ENCODE measurements at places on chromosomes 5 and 9.

GRCh38 chr9:28059192-28059591 lies 485.9 kb upstream of the C9orf72 start:
- DNase-seq, result no peak

GRCh38 chr5:149605998-149606724 lies 24.9 kb downstream of the ARHGEF37 start:
- no peak for DNase-seq

GRCh38 chr5:36389245-36389644 lies 87.5 kb upstream of the RANBP3L start:
- DNase-seq, result no peak

DNA sequence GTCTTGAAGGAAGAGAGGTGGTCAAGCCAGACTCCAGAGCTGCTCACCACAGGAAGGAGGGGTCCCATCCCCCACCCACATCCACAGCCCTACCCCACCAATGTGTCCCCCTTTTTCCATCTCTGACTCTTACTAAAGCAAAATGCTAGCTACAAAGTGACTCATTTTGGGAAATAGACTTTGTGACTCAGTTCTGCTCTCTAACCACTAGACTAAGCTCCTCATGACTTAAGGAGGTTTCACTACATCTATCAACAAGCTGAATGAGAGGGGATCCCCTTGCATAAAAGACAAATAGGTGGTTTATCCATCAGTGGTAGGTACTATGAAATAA lies 35.1 kb upstream of the ADRB2 start:
- DNase-seq, result no peak

DNA sequence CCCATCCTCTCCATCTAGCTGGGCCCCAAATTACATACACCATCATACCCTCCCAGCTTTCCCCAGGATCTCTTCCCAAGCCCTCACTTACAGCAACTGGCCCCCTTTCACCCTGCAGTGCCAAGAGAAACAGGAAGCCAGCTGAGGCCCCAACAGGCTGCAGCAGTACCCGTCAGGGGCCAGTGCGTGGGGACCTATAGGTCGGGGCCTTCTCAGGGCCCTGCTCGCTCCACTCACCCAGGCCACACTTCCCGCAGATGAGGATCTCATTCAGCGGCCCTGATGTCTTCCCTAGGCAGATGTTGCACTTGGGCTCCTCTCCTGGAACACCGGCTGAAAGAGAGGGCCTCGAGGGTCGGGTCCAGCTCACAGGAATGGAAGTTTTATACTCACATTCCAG lies 6.8 kb downstream of the PHF19 start:
- no peak for DNase-seq

DNA sequence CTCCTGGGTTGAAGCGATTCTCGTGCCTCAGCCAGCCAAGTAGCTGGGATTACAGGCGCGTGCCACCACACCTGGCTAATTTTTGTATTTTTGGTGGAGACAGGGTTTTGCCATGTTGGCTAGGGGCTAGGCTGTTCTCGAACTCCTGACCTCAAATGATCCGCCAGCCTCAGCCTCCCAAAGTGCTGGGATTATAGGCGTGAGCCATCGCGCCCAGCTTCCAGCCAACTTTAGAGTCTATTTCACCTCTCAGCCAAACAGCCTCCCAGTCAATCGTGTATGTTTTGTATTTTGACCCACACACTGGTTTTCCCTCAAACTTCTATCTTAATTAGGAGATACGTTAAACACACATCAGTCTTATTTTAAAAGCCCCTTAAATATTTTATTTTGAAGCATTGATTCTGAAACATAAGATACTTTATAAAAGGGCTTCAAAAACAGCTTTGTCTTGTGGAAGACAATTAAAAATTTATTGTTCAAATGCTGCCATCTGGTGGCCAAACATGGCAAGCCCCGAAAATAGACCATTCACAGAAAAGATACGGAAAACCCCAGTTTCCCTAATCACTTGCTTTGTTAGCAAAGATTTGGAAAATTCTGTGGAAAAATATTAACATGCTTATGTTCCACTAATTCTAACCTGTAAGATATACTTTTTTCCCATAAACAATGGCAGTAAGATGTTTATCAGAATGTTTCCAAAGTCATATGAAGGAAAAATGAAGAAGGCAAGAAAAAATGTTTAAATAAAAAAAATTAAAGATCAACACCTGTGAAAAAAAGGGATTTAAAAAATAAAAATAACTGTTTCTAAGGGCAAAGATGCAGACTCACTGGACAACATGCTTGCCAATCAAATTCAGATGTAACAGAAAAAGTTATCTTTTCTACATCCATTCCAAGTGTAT lies 33.1 kb downstream of the APTX start:
- DNase-seq, result no peak

DNA sequence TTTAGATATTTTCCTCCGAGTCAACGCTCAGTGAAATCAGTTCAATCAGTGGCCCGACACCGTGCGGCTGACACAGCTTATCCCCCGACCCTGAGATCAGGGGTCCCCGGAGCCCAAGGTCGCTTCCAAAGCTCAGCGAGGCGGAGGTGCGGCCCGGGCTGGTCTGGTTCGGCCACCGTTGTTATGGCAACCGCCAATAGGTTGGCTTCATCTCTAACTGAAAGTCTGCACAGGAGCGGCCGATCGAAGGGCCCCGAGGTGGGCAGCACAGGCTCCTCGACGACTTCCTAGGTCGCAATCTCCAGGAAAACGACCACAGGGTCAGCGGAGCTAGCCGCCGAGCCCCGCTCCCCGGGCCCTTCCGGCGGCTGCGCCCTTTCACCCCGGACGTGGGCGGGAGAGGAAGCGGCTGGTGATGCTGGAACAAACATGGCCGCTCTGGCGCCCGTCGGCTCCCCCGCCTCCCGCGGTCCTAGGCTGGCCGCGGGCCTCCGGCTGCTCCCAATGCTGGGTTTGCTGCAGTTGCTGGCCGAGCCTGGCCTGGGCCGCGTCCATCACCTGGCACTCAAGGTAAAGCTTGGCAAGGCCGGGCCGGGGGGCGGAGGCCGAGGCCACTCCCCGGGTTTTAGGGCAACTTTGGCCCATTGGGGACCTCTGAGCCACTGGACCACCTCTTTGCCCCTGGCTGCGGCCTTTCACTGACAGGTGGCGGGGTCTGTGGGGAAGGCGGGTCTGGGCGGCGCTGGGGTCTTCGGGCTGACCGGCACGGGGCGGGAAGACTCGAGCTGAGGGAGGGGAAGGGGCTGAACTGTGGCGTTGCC lies at the start of gene GPR107:
Gene GPR107, plus strand, starts transcription at position 403 of the 821 bp plus-strand sequence. Its CDS starts 27 bp downstream, at position 430.
- DNase-seq, result no peak

DNA sequence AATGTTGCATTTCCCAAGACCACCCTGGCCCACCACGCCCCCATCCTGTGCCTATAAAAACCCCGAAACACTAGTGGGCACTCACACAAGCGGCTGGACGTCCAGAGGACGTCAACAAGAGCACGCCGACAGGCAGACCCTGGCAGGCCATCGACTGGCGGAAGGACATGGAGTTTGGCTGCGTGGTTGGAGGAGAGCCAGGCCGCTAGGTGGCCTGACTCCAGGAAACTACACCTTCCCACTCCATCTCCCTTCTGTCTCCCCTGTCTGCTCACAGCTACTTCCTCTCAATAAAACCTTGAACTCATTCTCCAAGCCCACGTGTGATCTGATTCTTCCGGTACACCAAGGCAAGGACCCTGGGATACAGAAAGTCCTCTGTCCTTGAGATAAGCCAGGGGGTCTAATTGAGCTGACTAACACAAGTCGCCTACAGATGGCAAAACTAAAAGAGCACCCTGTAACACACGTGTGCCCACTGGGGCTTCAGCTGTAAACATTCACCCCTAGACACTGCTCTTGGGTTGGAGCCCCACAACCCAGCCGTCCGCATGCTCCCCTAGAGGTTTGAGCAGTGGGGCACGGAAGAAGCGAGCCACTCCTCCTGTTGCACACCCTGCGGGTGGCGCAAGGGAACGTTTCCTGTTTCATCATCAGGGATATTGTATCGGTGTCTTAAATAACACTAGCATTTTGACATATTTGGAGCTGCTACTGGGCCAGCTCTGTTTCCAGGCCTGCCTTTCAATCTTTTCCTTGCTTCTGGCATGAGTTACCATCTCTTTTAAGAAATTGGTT lies 54.5 kb upstream of the TAF11L2 start:
- DNase-seq, result no peak

DNA sequence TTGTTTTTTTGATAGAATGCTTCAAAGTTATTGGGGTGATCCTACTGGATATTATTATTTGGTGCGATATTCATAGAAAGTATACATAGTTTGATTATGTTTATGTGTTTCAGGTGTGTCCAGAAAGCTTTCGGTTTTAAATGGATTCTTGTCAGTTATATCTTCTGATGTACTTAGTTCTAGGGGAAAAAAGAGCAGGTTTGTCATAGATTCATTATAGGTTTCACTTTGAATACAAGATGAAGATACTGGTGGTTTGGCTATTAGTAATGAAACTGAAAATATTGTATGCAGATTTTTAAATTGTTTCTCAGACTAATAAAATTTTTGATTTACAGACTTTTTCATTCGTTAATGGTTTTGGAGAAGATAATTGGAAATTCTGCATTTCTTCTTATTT lies 98.9 kb downstream of the MAN2A1 start:
- DNase-seq, result no peak

DNA sequence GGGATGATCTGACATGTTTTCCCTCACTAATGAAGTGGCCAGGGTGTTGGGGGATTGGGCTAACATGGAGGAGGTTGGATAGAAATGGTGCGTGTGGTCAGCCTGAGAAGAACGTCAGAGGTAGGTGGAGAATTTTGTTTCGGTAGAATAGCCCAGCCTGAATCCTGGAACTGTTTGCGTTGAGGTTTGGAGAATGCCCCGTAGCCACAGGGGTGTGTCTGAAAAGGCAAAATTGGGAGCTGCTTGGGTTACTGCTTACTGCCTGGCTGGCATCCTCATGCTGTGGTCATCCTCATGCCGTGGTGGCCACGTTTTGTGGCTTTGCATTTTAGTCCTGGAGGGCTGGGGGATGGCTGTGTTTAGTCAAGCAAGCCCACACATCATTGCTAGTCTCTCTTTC lies 236.9 kb downstream of the GOLPH3 start:
- DNase-seq, result no peak

GRCh38 chr5:100516285-100516684 lies 18.9 kb upstream of the FAM174A start:
- DNase-seq, result no peak

- DNase-seq, result no peak
These were observed 119.7 kb downstream of the INSYN2B start for GRCh38 chr5:169860585-169860984.
